Stimulated activated CD4-positive, alpha-beta T cell treated with anti-CD3 and anti-CD28 coated beads, Interleukin-15, amount 100 ng/mL, for 1 hour (primary cell): ENCODE measurements at places on chromosomes 5 and 9.

- no peak for DNase-seq
These were observed 263.2 kb downstream of the DMAC1 start for GRCh38 chr9:7536310-7536939.

DNA sequence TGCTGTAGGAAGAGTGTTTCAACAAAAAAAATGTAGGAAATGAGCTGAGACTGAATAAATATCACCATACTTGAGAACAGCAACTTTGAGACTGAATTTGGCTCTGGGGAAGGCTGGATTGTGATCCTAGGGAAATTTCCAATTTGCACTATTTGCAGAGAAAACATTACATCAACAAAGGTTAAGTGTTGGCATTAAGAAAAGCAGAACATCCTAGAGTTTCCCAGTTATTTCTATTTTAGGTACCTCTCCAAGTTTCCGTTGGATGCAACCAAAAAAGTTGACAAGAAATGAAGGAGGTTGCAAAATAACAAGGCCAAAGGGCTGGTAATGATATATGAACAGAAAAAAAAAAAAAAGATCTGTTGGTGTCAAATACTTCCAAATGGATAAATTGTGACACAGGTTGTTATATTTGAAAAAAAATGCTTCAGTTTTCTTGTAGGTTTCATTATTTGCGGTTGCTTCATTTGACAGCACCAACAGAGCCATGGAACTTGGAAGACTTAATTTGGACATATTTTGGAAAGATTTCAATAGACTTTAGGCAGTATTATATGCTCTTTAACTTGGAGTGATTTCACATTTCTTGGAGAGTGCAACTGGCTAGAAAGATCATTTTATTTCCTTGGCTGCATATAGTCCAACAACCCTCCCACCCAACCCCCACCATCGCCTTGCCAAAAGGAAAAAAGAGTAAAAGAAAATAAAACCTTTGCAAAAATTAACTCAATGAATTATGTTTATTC lies 230.8 kb downstream of the ZNF608 start:
- DNase-seq: no peak

DNA sequence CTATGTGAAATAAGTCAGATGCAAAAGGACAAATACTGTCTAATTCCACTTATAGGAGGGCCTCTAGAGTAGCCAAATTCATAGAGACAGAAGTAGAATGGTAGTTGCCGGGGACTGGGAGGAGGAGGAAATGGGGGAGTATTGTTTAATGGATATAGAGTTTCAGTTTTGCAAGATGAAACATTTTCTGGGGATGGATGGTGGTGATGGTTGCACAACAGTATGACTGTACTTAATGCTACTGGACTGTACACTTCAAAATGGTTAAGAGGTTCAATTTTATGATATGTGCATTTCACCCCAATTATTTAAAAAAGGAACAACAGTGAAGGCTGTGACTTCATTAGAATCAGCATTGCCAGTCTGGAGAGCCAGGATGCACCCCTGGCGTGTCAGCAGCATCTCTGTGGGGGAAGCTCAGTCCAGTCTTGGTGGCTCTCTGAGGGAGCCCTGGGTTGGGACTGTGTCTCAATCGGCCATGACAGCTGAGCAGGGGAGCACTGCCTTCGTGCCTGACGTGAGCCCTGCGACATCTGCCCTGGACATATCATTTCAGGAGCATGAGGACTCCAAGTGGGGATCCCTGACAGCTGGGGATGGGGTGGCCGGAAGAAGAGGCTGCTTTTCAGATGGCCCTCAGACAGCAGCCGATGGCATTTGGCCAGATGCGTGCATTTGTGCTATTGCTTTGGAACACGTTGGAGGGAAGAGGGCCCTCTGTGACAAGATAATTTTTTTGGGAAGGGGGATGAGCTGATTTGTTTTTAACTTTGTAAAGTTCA lies 130.8 kb upstream of the STC2 start:
- no peak for DNase-seq

DNA sequence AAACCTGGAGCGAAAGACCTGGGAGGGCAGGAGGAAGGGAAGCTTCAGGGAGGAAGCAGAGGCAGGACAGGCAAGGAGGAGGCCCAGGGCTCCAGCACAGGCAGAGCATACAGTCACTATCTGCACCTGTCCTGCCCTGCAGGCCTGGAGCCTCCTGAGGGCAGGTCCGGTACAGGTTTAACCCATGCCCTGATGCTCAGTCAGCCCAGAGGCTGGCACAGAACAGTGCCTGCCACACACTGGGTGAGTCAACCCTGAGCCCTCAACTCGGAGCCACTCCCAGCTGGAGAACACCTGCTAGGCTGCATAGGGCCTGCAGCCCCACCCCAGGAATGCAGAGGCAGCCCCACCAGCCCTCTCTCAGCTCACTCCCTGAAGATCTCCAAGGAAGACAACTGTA lies 161.5 kb upstream of the PHYKPL start:
- no peak for DNase-seq

DNA sequence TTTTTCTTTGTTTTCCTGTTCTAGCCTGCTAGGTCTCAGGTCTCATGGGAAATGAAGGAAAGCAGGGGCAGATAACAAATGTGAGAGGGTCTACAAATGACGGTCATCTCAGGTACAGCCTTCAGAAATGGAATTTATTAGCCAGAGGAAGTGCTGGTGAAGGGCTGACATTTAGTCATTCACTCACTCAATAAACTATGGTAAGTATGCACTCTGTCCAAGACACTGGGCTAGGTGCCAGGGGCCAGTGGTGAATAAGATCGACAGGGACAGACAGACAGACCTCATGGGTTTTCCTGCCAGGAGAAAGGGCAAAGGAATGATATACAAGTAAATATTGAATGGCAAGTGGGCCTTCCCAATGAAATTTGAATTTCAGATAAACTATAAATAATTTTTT lies 6.3 kb downstream of the PDE6A start:
- DNase-seq: no peak

DNA sequence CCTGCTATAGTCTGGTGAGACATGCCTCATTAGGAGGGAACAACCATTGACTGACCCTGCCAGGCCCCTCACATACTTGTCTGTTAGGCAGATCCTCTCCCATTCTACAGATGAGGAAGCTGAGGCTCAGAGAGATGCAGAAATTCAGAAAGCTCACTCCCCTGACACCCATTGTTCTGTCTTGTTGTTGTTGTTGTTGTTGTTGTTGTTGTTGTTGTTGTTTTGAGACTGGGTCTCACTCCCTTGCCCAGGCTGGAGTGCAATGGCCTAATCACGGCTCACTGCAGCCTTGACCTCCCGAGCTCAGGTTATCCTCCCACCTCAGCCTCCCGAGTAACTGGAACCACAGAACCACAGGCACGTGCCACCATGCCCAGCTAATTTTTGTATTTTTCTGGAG lies 13.1 kb upstream of the CFAP157 start:
- DNase-seq: no peak

GRCh38 chr5:174491265-174491664 lies 233.1 kb upstream of the MSX2 start:
- no peak for DNase-seq

- DNase-seq: no peak
These were observed 36.7 kb upstream of the CTNNA1 start for GRCh38 chr5:138716456-138716924.

GRCh38 chr9:16870596-16871335 lies at the start of gene BNC2:
Gene BNC2, minus strand, starts transcription at chr9:16870670. Its CDS starts 22 bp downstream, at chr9:16870648.
- no peak for DNase-seq
